ENCODE measurements at places on chromosomes 4 and X. TPM values are rescaled to one million over a fixed set of nuclear protein-coding genes. Genes with fewer than 3 reads are reported as not detected.

- DNase-seq, result peak; percentile 55
Observed at GRCh38 chr4:87819281-87819919, 13.4 kb upstream of the MEPE start.

STAP1 gene
- 0.65 TPM for total RNA-seq

POU3F4 gene
- not detected for total RNA-seq

DNA sequence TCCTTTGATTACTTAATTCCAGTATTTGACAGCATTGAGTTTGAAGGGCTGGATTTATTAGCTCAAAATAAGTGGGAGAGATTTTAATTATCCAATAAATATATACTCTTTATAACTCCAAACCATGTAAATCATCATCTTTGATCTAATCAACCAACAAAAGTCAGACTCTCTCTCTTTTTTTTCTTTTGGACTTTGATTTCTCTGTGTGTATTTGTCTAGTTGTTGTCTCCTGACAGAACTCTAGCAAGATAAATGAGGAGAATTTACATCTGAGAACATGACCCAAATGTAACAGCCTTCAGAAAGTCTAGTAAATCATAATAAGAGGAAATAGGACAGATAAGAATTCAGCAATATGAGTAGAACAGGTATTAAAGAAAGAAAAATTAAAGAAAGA is 567.1 kb downstream of the PPARGC1A start:
- DNase-seq, result no peak

DAPP1 gene
- 25.3 TPM for total RNA-seq

CT45A3 gene
- total RNA-seq, result not detected

DNA sequence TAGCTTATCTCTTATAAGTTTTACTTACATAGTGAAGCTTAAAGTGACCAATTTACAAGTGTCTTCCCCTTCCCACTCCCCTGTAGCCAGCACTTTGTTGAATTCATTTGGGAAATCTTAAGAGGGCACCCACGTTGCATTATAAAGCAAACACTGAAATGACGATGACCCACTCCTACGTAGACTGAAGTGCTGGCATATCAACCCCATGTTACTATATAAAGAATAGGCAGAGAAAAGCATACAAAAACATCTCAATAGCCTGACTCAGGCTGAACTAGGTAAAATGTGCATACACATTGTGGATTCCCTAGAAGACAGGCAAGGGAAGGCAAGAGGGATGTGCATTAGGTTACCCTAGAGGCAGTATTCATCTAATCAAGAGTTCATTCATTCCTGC is 313.4 kb downstream of the TENM3 start:
- no peak for DNase-seq

GRCh38 chr4:75007891-75008290 is 75.0 kb downstream of the PARM1 start:
- no peak for DNase-seq

- peak; percentile 29 for DNase-seq
Observed at GRCh38 chr4:7391637-7392437, 42.9 kb downstream of the PSAPL1 start.

CXCR3 gene
- 0.89 TPM for total RNA-seq

HMX1 gene
- total RNA-seq, result not detected

- no peak for DNase-seq
Observed at GRCh38 chr4:26812049-26812714, 48.5 kb upstream of the STIM2 start.

RIBC1 gene
- total RNA-seq, result 1.2 TPM

Measured in ureter (tissue), 1 donor.